ENCODE measurements at places on chromosomes 3 and 15. TPM values are rescaled to one million over a fixed set of nuclear protein-coding genes. Genes with fewer than 3 reads are reported as not detected.

DNA sequence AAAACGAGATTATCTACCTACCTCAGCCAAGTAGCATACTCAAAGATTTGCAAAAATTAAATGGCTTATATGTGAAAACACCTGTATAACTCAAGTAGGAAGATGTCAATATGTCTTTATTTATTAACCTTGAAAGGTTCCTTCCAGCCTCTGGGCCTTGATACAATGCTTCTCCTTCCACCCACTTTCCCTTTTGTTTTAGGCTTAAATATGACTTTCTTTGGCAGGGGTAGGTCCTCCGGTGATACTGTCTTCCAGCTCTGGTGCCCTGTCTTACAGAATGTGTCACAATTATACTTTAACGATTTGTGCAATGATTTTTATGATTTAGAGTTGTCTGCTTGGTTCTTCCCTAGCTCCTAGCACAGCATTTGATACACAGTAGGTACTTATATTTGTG is 4.1 kb downstream of the LINS1 start:
- DNase-seq, result no peak

DPPA4 gene
- total RNA-seq, result not detected

- no peak for DNase-seq
Observed at GRCh38 chr15:53911431-53911830, 66.8 kb upstream of the UNC13C start.

DNA sequence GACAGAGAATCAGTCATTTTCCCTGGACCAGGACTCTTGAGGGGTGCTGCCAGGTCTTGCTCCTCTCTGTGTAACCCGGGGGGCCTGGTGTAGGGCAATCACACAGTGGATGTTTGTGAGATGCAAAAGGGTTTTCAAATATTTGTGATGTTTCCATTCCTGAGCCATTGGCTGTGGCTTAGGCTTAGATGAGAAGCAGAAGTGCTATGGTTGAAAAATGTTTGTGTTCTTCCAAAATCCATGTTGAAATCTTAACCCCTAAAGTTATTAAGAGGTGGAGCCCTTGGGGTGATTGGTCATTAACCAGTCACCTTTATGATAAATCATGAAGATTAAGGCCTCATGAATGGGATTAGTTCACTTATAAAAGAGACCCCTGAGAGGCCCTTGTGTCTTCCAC is 36.5 kb downstream of the CORO2B start:
- no peak for DNase-seq

CKMT1A gene
- total RNA-seq, result 0.36 TPM

DNA sequence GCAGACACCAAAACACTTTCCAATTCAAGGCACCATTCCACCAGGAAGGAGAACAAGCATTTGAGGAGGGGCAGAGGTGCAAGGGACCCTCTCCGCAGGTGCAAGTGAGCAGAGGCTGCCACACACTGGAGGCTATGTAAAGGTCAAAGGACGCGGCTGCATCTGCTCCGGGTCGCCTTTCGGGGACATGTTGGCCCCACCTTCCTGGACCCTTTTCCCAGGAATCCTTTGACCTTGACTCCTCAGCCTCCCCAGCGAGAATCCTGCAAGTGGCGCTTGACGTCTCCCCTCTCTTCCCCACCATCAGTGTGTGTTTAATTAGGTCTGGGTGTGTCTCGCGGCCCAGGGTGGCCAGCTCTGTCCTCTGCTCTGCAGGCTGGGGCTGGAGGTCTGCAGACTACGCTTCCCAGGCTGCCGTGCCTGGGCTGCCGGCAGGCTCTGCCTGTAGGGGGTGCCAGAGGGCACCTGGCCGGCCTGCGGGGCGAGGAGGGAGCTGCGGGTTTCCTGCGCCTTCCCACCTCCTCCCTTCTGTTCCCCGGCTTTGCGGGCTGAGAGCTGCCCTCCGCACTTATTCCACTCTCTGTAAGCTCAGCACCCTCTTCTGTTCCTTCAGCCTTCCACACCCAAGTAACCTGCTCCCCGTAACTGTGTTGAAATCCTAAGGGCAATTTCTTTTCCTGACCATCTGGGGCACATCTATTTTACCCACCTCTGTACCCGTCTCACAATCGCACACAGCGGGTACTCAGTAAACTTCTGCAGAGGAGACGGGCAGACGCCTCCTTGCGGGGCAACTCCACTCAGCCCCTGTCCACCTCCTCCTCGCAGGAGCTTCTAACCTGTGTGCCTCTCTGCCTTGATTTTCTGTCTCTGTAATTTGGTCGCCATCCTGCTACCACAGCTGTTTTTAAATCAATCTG is 129.8 kb downstream of the NSMCE3 start:
- DNase-seq, result peak; percentile 72

RHO gene
- not detected for total RNA-seq

CLDN16 gene
- 0.53 TPM for total RNA-seq

- no peak for DNase-seq
Observed at GRCh38 chr15:33094336-33094735, 100.2 kb downstream of the FMN1 start.

- DNase-seq, result no peak
Observed at GRCh38 chr15:55700876-55701275, 42.1 kb downstream of the PRTG start.

DNA sequence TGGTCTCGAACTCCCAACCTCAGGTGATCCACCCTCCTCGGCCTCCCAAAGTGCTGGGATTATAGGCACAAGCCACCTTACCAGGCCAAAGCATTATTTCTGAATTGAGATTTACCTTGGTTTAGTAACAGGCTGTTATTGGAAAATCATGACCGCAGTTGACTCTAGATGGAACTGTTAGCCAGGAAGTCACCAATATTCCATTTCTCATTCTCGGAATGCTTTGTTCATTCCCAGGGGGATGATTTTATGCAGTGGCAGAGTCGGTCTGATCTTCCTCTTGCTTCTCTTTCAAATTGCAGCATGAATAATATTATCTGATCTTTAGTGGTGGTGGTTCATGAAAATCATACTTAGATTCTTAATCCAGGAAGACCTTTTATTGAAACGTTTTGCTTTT is 195.5 kb upstream of the MBNL1 start:
- no peak for DNase-seq

DNA sequence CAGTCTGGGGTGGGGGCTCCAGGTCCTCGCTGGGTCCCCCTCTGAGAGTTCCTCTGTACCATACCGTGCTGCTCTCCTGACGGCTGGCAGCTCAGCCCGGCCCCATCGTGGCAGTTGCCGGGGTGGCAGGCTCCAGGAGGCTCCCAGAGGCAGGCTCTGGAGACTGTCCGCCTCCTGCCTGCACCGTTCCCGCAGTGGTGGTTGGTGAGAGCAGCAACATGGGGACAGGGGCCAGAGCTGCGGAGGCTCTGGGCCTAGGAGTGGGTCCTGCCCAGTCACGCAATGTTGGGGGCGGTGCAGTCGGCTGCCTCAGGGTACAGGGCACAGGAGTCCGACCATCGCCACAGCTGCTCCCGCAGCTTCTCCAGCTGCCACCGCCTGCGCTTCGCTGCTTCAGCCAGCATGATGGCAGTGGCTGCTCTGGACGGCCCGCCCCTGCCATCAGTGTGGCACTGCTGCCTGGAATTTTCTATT is 492.7 kb downstream of the AGBL1 start:
- DNase-seq, result no peak

- DNase-seq, result no peak
Observed at GRCh38 chr3:117743993-117744392, 1034.4 kb downstream of the TUSC7 start.

DNA sequence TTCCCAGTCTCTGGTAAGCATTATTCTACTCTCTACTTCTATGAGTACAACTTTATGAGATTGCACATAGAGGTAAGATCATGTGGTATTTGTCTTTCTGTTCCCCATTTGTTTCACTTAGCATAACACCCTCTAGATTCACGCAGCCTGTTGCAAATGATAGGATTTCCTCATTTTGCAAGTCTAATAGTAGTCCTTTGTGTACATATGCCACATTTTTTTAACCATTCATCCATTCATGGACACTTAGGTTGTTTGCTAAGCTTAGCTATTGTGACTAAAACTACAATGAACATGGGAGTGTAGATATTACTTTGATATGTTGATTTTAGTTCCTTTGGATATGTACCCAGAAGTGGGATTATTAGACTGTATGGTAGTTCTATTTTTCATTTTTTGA is 717.9 kb upstream of the ALCAM start:
- no peak for DNase-seq

EOMES gene
- 0.98 TPM for total RNA-seq

ALCAM gene
- 39.0 TPM for total RNA-seq

GRCh38 chr3:159761848-159762635 is 226.6 kb upstream of the IL12A start:
- no peak for DNase-seq

DNA sequence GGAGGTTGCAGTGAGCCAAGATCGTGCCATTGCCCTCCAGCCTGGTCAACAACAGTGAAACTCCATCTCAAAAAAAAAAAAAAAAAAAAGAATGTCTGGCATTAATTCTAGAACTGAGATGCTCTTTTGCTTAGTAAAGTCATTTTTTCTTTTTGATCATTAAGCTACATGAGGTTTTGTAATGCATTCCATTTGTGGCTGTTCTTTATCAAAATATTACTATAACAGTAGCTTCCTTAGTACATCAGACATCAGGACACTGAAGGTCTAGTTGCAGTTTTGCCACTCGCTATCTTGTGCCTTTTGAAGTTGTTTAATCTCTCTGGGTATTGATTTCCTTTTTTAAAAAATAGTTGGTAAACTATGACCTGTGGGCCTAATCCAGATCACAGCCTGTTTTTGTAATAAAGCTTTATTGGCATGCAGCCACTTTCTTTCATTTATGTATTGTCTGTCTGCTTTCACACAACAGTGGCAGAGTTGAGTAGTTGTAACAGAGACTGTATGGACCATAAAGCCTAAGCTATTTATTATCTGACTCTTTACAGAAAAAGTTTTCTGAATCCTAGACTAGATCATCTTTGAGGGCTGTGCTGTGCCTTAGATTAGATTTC is 76.6 kb downstream of the SLC25A26 start:
- no peak for DNase-seq

DNA sequence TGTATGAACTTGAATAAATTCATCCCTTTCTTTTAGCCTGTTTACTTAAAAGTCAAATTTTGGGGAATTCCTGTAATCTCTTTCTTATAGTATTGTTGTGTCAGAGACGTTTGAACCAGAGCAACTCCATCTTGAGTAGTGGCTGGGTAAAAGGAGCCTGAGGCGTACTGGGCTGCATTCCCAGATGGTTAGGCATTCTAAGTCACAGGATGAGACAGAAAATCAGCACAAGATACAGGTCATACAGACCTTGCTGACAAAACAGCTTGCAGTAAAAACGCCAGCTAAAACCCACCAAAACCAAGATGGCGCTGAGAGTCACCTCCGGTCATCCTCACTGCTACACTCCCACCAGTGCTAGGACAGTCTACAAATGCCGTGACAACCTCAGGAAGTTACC is 94.5 kb downstream of the P3H2 start:
- no peak for DNase-seq

DNA sequence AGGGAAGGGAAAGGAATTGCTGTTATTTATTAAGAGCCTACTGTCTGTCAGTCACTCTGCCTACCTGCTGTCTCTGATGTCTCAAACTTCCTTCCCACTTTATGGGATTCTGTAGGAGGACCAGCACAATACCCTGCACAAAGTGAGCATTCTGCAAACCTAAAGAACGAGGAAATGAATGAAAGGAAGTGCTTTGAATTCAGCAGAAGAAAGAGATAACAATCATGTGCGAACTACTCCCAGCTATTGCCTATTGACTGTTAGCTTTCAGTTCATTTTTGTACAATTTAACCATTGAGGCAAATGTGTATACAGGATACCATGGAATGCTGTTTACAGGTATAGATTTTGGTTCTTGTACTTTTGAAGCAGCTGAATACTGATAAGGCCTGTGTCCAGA is 66.8 kb downstream of the CMSS1 start:
- no peak for DNase-seq

- no peak for DNase-seq
Observed at GRCh38 chr3:192277477-192277876, 449.9 kb downstream of the FGF12 start.

- DNase-seq, result no peak
Observed at GRCh38 chr3:138881233-138881632, 46.5 kb upstream of the PIK3CB start.

TMEM266 gene
- total RNA-seq, result 0.22 TPM

GHSR gene
- not detected for total RNA-seq

GRCh38 chr3:187587076-187587475 is 83.1 kb downstream of the SST start:
- DNase-seq, result no peak

DNA sequence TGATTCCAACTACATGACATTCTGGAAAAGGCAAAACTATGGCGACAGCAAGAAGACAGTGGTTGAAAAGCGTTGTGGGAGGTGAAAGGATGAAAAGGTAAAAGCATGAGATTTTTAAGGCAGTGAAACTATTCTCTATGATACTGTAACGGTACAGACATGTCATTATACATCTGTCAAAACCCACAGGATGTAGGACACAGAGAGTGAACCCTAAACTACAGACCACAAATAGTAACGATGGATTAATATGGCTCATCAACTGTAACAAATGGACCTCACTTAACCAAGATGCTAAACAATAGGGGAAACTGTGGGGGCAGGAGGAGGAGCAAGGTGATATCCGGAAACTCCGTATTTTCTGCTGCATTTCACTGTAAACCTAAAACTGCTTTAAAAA is 39.1 kb downstream of the MYO9A start:
- no peak for DNase-seq

COX17 gene
- 38.8 TPM for total RNA-seq

GRCh38 chr3:52053307-52054304 is 2.8 kb downstream of the DUSP7 start:
- DNase-seq, result no peak

STARD5 gene
- 6.1 TPM for total RNA-seq

- DNase-seq, result no peak
Observed at GRCh38 chr15:52005748-52006701, 13.0 kb upstream of the MAPK6 start.

GRCh38 chr3:102006812-102007485 is 157.6 kb downstream of the NFKBIZ start:
- DNase-seq, result no peak

DNA sequence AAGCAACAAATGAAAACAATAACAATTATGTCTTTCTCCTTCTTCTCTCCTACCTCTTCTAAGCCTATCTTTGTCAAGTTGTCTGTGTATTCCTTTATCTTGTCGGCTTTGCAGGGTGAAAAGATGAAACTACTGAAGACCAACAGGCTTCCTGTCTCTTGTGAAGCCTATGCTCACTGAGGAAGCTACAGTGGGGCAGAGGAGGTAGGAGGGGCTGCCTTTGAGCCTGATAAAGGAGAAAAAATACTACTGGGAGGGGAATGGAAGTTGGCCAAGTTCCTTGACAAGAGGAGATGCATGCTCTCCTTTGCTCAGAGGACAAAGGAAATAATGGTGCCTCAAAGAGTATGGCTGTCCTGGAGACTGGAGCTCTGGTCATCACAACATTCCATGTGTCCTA is 92.0 kb downstream of the IGSF11 start:
- no peak for DNase-seq

- DNase-seq, result no peak
Observed at GRCh38 chr3:185062191-185062590, 90.7 kb downstream of the C3orf70 start.

SLC12A8 gene
- total RNA-seq, result 2.5 TPM

DNA sequence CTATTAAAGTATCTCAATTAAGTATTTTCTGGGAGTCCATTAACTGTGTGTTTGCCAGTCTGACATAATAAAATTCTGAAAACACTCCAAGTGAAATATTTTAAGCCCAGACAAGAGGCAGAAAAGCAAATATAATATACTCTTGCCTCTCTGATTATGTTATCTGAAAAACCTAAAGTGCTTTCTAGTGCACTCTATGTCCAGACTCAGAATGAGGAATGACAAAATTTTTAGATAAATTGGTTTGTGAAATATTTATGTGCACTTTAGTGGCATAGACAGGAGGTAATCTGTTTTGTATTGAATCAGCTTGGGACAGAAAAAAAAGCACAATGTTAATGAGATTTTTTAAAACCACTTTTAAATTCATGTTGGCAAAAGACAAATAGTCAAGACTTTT is 508.2 kb upstream of the SUCLG2 start:
- DNase-seq, result no peak
